ENCODE measurements at places on chromosomes 13 and 19.

- no peak for DNase-seq
Observed at GRCh38 chr19:5644037-5644436, 21.2 kb downstream of the SAFB start.

DNA sequence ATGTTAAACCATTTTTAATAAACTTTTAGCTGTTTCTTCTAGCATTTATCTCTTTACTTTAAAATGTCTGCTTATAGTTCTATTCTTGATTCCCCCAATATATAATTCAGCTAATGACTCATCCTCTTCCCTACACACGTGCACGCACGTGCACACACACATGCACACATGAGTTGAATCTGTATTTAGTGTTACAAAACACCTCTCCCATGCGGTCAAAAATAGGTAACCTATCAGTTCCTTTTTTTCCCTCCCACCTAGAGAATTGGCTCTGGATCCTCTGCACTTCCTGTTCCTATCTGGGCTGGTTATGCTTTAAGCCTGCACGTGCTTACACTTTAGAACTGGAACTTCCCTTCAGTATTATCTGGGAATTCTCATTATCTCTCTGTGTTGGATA, 144.1 kb downstream of the PAN3 start:
- DNase-seq = no peak

GRCh38 chr13:92827503-92827902, 399.1 kb upstream of the GPC6 start:
- DNase-seq = no peak

- DNase-seq = no peak
Observed at GRCh38 chr19:39845584-39845932, 621 bp downstream of the FBL start.

DNA sequence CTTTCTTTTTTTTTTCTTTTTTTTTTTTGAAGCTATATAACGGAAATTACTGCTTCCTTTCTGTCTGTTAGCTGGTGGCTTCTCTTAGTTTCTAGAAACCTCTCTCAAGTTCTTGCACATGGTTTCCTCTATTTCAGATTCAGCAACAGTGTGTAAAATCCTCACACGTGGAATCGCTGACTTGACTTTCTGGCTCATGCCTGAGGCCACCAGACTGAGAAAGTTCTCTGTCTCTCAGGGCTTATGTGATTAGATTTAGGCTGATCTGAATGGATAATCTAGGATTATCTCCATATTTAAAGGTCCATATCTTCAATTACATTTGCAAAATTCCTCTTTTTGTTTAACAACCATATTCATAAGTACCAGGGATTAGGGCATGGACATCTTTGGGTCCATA, 856.3 kb upstream of the SLITRK6 start:
- DNase-seq = no peak

GRCh38 chr13:42996584-42996983, 4.5 kb upstream of the EPSTI1 start:
- DNase-seq = no peak

DNA sequence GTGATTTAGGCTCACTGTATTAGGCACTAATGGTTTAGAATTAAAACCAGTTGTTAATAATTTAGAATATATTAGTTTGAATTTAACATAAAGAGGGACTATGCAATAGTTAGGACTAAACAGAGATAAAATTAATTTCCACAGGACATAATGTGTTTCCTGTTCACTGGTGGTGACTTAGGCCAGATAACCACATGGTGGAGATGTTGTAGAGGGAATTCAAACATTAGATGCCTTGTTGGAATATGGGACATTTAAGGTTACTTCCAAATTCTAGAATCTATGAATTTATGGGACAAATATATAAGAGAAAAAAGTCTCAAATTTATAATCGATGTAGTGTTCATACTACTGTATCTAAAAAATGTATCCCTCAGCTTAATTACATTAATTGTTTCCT, 615.5 kb upstream of the KLHL1 start:
- DNase-seq = no peak

DNA sequence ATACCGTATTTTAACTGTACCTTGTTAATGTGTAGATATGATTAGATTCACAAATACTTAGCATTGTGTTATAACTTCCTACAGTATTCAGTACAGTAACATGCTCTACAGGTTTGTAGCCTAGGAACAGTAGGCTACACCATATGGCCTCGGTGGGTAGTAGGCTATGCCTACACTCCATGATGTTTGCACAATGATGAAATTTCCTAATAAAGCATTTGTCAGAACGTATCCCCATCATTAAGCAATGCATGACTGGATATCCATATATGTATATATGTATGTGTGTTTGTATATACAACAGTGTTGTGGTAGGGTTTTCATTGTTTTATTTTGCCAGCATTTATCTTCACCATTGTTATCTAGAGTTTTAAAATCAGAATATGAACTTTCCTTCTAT, 119.4 kb downstream of the SLC7A1 start:
- no peak for DNase-seq

DNA sequence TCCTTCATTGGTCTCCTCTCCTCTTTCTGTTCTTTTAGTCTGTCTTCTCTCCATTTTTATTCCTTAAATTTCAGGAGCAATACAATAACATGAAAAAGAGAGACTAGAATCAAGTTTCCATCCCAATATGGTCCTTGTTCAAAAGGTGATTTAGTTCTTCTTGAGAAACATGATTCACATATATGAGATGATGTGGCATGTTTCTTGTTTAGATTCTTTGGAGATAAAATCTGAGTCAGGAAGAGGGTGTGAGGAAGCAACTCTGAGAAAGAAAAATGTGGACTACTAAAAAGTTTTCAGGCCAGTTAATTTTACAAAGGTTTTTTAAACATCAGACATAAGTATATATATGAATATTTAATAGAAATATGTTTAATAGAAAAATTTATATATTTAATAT, 231.4 kb downstream of the OXGR1 start:
- DNase-seq = no peak

- DNase-seq = no peak
Observed at GRCh38 chr19:3983542-3983914, 1.7 kb downstream of the EEF2 start.

DNA sequence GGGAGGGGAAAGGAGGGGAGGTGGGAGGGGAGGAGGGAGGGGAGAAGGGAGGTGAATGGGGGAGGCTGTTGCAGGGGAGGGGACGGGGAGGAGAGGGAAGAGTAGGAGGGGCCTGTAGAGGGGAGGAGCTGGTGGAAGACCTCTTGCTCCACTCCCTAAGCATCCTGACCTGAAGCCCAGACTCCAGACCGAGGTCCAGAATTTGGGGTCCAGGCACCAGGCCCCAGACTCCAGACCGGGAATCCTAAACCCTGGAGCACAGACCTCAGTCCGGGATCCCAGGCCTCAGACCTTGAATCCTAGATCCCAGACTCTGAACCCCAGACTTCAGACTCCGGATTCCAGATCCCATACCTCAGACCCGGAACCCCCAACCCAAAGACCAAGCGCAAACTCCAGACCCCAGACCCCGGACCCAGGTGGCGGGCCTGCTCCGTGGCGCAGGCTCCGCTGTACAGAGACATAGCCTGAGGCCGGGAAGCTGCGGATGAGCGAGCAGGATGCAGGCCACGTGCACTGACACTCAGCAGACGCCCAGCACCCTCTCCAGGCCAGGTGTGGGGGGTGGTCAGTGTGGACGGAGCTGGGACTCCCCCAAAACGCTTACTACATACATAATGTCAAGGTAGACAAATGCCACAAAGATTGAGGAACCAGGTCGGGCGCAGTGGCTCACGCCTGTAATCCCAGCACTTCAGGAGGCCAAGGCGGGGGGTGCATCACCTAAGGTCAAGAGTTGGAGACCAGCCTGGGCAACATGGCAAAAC, 710 bp upstream of the BTBD2 start:
- peak; percentile 40 for DNase-seq

GRCh38 chr13:50375792-50376191, 360.5 kb downstream of the KCNRG start:
- DNase-seq = no peak

DNA sequence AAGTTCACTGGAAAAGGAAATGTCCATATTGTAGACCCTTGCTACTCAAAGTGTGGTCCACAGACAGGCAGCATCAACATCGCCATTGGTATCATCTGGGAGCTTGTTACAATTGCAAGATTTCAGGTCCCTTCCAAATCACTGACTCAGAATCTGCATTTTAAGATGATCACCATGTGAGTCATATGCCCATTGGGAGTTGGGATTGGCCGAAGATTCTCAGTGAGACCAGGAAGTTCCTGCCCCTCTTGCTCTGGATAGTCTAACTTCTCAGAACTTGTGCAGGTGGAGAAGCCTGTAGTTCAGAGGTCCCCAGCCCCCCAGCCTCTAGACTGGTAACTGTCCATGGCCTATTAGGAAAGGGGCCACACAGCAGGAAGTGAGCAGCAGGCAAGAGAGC, 48.9 kb upstream of the URAD start:
- no peak for DNase-seq

DNA sequence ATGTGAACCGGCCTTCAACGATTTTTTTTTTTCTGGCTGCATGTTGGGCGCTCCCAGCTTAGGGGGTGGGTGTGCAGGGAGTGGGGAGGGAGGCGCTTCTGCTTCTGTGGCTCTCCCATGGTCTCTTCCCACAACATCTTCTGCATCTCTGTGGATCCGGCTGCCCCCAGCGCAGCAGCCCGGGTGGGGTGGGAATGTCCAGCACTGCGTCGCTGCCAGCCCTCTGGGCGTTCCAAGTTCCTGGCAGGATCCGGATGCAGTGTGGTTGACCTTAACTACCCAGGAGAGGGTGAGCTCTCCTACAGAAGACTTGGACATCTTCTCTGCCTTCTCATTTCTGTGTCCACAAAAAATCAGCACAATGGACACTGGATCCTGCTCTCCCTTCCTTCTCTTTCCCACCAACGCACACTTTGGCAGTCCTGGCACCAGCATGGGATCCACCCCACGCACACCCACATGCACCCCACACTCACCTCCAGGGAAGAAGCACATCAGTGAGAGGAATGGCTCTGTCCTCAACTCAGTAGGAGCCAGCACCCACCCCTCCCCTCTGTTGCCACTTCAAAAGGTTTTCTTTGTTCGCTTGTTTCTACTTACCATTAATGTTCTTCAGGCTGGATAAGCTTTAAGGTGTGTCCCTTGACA, 177.3 kb downstream of the COL4A1 start:
- DNase-seq = no peak

DNA sequence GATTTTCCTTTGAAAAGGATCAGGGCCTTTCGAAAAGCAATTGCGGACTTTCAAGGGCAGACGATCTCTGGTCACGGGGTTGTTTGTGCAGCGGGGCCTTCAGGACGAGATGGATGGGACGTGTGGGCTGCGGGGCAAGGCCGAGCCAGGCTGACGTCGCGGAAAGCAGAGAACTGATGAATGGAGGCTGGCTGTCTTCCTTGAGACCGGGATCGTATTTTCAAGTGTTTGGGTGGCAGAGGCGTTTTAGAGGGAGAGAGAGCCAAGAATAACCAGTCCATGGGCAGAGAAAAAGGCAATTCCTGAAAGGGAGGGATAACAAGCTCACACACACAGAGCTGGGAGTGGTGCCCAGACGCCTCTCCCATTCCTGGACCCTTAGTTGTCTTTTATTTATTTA, 138.9 kb upstream of the USP29 start:
- no peak for DNase-seq

GRCh38 chr19:7679771-7680605, 645 bp upstream of the TRAPPC5 start:
- no peak for DNase-seq

DNA sequence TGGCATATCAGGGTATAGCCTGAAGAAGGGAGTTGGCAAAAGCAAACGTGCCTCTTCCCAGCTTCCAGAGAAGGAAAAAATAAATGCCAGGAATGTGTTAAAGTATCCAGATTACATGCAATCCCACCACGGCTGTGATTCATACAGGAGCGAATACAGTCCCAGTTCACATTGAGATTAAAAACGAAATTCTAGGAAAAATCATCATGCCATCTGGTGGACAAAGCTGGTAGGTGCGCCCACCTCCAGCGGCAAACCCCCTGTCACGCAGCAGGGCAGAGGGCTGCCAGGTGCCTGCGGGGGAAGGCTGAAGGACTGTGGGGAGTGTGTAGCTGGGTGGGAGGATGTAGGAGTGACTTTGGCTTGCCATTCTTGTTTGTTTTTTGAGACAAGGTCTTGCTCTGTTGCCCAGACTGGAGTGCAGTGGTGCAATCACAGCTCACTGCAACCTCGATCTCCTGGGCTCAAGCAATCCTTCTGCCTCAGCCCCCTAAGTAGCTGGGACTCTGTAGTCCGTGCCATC, 6.4 kb upstream of the DMWD start:
- no peak for DNase-seq

DNA sequence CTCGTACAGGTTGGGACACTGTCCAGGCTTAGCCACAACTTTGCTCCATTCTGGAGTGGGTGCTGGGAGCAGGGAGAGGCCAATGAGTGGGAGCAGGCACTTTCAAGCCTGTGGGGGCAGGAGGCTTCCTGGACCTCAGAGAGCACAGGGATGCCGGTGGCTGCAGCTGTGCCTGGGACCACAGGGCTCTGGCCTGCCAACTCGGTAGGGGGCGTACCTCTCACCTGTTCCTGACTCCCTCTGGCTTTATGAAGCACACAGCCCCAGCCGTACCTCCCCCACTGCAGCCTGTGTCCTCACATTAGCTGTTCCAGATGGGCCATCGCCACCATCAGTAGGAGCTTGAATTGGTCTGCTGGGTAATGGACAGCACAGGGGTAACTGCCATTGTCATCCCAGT, 278.7 kb upstream of the KLHL1 start:
- no peak for DNase-seq

DNA sequence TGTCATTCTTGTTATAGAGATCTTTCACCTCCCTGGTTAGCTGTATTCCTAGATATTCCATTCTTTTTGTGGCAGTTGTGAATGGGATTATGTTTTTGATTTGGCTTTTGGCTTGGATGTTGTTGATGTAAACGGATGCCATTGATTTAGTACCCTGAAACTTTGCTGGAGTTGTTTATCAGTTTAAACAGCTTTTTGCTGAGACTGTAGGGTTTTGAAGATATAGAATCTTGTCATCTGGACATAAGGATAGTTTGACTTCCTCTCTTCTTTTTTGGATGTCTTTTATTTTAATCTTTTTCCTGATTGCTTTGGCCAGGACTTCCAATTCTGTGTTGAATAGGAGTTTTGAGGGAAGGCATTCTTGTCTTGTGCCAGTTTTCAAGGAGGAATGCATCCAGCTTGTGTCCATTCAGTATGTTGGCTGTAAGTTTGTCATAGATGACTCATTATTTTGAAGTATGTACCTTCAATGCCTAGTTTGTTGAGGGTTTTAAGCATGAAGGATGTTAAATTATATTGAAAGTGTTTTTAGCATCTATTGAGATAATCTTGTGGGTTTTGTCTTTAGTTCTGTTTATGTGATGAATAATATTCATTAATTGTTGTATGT, 16.8 kb downstream of the ZNF431 start:
- no peak for DNase-seq

GRCh38 chr13:20808874-20809273, 35.1 kb upstream of the EEF1AKMT1 start:
- DNase-seq = no peak

DNA sequence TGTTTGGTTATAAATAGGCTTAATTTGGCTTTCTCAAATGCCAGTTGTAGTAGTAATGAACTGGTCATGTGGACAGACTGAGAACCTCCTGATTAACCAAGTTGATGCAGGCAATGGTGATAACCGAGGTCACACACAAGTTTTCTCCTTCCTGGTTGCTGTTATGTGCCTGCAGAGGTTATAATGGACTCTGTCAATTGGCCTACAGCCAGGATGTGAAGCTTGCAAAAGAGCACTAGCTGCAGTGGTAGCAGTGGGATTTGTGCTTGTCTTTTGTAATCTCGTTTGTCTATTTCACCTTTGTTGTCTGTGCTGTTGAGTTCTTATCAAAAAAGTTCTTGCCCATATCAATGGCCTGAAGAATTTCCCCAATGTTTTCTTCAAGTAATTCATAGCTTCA, 20.6 kb downstream of the OR10H3 start:
- no peak for DNase-seq
